Activated CD4-positive, alpha-beta T cell treated with anti-CD3 and anti-CD28 coated beads, Interleukin-2, Interleukin-6, amounts not matched to agents 100 ng/mL and 50 ng/mL, durations not matched to agents 16 hours and 8 hours (primary cell): ENCODE measurements at places on chromosomes 7 and 10.

DNA sequence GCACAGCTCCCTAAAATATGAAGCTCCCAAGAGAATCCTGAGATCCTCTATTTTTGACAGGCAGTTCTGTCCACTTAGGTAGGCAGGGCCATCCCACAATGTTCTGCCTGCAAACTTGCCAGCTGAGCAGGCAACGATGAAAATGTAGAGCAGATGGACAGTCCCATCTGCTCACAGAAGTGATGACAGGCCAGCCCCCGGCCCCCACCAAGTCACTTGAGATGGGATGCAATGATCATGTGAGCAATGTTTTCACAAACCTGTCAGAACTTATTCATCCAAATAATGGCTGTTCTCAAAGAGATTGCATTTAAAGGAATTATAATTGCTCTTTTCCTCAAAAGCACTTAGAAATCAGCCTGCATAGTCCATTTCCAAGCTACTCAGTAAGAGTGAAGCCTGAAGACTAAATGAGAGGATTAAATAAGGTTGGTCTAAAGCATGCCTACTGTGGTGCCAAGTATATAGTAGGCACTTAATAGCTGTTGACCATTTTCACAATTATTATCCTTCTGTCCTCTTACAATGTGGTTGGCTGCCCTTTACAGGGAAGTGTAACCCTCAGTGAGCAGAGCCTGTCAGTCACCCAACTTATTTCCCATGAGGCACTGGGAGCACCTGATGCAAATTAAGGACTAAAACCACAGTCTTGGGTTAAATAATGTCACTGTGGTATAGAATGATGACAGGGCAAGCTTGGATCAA lies 301.2 kb downstream of the FGFR2 start:
- no peak for DNase-seq

DNA sequence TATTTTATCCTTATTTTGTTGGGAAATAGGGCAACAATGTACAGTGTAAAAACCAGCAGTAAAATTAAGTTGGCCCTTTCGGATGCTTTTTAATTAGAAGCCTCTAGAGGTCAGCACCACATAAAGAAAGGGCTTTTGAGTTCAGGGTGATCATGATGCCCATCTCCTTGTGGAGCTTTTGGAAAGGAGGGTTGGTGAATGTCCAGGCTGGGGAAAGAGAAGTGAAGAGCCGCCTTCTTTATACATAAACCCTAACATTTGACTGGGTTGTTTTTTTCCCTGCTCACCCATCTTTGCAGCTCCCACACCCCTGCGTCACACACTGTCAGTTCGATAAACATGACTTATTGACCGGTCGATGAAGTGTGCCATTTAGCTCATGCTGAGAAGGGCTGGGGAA lies 29.8 kb downstream of the MTURN start:
- peak; percentile 38 for DNase-seq

DNA sequence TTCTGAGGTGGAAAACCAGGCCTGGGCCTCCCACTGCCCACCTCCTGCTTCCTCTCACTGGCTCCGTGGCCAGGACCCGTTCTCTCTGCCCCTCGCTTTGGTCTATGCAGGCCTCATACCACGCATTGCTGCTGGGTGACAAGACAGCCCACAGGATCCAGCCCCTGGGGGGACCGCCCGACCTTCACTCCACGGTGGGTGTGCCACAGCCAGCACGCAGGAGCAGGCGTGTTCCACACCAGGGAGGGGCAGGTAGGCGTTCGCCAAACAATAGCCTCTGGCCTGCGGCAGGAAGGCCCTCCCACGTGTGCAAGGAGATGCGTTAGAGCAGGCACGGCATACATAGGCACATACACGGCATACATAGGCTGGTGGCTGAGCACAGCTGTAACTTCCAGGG lies 233.4 kb downstream of the WDR37 start:
- no peak for DNase-seq

- DNase-seq, result no peak
Observed at GRCh38 chr10:120543291-120543690, 86.3 kb downstream of the PLPP4 start.

DNA sequence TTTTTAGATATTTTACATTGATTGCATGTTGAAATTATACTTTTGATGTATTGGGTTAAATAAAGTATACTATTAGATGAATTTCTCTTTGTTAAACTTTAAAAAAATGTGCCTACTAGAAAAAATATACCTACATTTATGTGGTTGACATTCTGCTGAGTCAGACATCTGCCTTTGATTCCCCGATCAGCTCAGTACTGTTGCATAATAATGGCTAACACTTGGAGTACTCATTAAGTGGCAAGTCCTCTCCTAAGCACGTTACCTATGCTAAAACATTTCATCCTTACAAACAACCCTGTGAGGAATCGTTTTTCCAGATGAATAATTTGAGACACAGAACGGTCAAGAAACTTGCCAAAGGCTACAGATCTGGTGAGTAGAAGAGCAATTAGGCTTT lies 14.0 kb upstream of the SEM1 start:
- DNase-seq, result no peak

DNA sequence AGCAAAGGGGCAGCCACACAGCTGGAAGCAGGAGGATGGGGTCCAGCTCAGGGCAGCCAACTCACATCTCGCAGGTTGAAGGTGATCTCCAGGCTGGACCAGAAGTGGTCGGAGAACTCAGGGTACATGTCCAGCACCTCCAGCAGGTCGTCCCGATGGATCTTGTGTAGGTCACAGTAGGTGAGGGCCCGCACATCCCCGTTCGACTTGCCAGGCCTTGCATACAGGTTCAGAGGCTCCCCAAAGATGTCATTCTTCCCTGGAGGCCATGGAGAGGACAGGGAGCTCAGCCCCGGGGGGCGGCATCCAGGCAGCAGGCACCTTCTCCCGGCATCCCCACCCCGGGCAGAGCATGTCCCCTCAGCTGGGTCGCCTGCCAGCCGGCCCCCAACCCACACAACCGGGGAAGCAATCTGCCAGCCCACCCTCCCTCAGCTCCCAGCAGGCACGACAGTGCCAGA lies 29.3 kb downstream of the KCNH2 start:
- DNase-seq, result no peak

- no peak for DNase-seq
Observed at GRCh38 chr7:70051726-70052125, 453.5 kb downstream of the AUTS2 start.

DNA sequence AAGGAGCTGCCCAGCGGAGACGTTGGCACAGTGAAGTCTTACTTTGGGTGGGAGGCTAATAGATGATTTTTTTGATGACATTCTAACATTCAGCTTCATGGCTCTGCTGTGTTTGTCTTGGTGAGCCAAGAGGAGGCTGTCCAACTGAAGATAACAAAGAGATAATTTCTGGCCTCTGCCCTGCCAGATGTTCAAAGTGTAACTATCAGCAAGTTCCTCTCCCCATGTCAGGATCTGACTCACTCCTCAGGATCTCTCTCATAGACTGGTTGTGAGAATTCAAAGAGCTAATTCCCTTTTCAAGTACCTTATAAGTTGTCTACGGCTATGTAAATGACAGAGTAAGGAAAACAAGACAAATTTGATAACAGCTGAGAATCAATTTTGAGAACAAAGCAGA lies 1340.9 kb downstream of the XPNPEP1 start:
- no peak for DNase-seq

DNA sequence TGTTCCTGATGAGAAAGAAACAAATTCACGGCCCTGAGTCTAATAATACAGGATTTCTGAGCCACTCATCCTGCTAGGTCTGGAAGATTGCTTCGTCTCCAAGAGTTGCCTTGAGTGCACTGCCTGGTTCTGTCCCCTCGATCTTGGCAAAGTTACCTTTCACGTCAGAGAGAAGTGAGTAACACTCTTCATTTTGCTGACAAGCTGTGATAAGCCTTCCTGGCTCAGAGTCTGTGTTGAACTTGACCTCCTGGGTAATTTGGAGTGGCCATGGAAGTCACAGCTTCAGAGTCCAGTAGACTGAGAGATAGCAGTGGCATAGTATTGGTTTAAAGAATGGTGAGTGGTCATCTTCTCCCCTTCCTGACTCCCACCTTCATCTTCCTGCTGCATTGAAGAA lies 64.7 kb upstream of the LRGUK start:
- DNase-seq, result no peak

GRCh38 chr7:28075674-28076358 lies 104.8 kb downstream of the JAZF1 start:
- DNase-seq, result no peak
